ENCODE measurements at places on chromosomes 7 and 10.

DNA sequence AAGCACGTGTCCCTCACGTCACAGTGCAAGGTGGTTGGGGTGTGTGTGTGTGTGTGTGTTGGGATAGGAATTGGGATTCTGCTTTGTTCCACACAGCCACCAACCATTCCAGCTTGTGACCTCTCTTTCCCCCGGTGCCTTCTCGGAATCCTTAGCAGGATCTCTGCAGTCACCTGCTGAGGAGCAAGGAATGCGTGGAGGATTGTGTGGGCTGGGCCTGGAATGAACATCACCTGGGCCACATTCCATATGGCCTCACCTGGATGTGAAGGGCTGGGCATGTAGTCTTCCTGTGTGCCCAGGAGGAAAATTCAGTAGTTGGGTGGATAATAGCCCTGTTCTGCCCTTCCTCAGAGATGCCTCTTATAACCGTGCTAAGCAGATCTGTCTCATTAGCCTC lies 113.8 kb downstream of the CHN2 start:
- no peak for DNase-seq

DNA sequence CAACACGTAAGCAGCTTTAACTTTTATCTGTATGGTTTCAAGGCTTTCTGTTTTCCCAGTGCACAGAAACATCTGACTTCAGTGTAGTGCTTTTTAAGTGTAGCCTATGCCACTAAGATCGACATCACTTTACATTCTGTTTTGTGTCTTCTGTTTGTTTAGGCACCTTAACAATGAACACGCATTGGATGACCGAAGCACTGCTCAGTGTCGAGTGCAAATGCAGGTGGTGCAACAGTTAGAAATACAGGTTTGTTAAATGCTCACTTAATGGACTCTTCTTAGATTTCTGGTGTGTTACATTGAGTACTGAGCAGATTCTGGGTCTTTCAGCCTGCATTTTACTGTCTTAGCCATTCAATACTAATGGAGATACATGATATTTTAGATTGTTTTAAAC lies 237.4 kb downstream of the FOXP2 start:
- peak; percentile 51 for DNase-seq

GRCh38 chr10:77974396-77975074 lies 48.0 kb upstream of the DLG5 start:
- no peak for DNase-seq

DNA sequence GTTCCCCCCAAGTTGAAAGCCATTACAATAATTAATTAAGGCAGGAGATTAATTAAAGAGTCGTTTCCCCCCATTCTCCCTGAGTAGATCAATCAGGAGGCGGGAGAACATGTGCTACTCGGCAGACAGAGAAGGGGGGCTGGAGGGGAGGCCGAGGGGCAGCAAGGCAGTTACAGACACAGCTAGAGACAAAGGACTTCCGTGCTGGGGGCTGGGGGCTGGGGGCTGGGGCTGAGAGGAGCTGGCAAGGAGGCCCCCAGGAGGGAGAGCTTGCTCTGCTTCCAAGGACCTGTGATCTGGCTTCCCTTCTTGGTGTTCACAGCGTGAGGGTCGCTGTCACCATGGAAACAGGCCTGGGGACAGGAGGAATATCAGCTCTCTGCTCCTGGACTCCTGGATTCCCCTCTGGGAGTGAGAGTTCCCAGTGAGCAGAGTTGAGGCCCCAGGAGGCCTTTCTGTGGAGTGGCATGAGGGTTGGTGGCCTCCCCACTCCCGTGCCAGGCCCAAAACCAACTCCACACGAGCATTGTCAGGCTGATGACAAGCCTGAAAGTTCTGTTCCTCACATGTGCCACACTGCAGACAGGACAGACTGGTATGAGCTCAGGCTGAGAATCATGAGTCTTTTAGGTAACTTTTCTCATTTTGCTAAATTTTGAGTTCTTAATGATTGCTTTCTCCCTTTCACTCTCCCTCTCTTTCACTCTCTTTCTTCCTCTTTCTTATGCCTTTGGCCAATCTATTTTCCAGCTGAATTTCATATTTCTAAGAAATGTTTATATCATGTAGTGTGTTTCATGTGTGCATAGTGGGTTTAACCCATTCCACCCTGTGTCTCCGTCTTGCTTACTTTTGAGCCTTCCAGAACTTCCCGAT lies 16.4 kb downstream of the FAM241B start:
- DNase-seq = no peak

- no peak for DNase-seq
Observed at GRCh38 chr10:13717936-13718772, 131.4 kb downstream of the PRPF18 start.
